ENCODE measurements at places on chromosomes 12 and 14. TPM values are rescaled to one million over a fixed set of nuclear protein-coding genes. Genes with fewer than 3 reads are reported as not detected.

CLEC7A gene
- not detected for total RNA-seq

RASAL1 gene
- total RNA-seq = not detected

STYK1 gene
- not detected for total RNA-seq

CMKLR1 gene
- 0.50 TPM for total RNA-seq

FBLN5 gene
- total RNA-seq = 124 TPM

GUCY2C gene
- not detected for total RNA-seq

MYF6 gene
- total RNA-seq = not detected

ANHX gene
- total RNA-seq = not detected

TAS2R46 gene
- not detected for total RNA-seq

SCN8A gene
- total RNA-seq = not detected

CLEC14A gene
- 60.1 TPM for total RNA-seq

CCDC175 gene
- total RNA-seq = not detected

BDKRB1 gene
- total RNA-seq = 0.12 TPM

CDCA3 gene
- 0.88 TPM for total RNA-seq

IRF9 gene
- 35.5 TPM for total RNA-seq

NGB gene
- total RNA-seq = not detected

SOX5 gene
- 0.81 TPM for total RNA-seq

MYH7 gene
- not detected for total RNA-seq

DBX2 gene
- total RNA-seq = not detected

KRT6A gene
- 14.0 TPM for total RNA-seq

PRR4 gene
- total RNA-seq = not detected

STAT6 gene
- 106 TPM for total RNA-seq

MAX gene
- 44.8 TPM for total RNA-seq

CLMN gene
- total RNA-seq = 1.6 TPM

FOXN4 gene
- total RNA-seq = not detected

ANKRD33 gene
- total RNA-seq = 0.44 TPM

CISTR gene
- not detected for total RNA-seq

TFCP2 gene
- total RNA-seq = 11.4 TPM

C1QL4 gene
- total RNA-seq = not detected

MOAP1 gene
- total RNA-seq = 10.2 TPM

CLEC2D gene
- 1.1 TPM for total RNA-seq

RND1 gene
- total RNA-seq = 0.39 TPM

PLCZ1 gene
- not detected for total RNA-seq

AICDA gene
- total RNA-seq = not detected

KERA gene
- not detected for total RNA-seq

ISM2 gene
- total RNA-seq = 0.19 TPM

BCAT1 gene
- total RNA-seq = 48.9 TPM

SMCO2 gene
- not detected for total RNA-seq

RECQL gene
- total RNA-seq = 27.1 TPM

SOAT2 gene
- not detected for total RNA-seq

ORAI1 gene
- total RNA-seq = 5.3 TPM

OTX2 gene
- total RNA-seq = not detected

ZFHX2 gene
- not detected for total RNA-seq

KRT76 gene
- not detected for total RNA-seq

GPRC5A gene
- 2.6 TPM for total RNA-seq

NPFF gene
- total RNA-seq = not detected

ADAMTS20 gene
- total RNA-seq = not detected

RAD51AP1 gene
- total RNA-seq = 1.7 TPM

OR4E2 gene
- total RNA-seq = not detected

OAS1 gene
- total RNA-seq = 4.2 TPM

PTHLH gene
- 0.20 TPM for total RNA-seq

KLRC3 gene
- total RNA-seq = not detected

FOXG1 gene
- 0.05 TPM for total RNA-seq

CCDC197 gene
- total RNA-seq = not detected
